ENCODE measurements at places on chromosomes 4 and X.
A peak's percentile ranks its signal among the peaks of the same experiment; 100 is the strongest.

GRCh38 chr4:77036206-77036605 lies 39.6 kb downstream of the CCNI start:
- no peak for DNase-seq

DNA sequence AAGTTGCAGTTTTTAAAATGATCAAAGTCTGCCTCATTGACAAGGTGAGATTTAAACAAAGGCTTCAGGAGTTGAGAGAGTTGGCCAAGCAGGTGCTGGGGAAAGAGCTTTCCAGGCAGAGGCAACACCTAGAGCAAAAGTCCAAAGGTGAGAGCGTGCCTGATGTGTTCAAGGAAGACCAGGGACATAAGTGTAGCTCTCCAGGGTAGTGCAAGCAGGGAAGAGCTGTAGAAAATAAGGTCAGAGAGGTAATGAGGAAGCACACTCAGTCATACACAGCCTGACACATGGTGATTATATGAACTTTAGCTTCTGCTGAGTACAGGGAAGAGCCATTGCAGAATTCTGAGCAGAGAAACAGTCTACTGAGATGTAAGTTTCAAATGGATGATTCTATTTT lies 265.0 kb upstream of the NWD2 start:
- DNase-seq = no peak

DNA sequence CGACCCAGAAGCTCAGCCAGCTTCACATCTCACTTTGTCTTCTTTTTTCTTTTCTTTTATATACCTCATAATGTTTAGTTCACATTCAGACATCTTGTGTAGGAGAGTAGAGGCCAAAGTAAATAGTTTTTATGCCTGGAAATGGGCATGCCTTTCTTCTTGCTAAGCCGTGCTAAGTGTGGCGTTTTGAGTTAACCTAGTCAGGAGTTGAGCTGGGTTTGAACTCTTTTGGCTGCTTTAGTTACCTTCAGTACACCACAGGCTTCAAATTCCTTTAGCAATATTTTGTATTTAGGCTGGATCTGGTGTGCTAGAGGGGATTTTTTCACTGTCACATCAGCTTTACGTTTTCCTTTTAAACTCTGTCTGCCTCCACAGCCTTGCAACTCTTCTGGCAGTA lies 300.8 kb downstream of the ZNF674 start:
- DNase-seq = no peak

- DNase-seq = no peak
These were observed 1.4 kb upstream of the CXCL1 start for GRCh38 chr4:73867783-73868182.

GRCh38 chr4:88792268-88792781 lies 94.7 kb upstream of the NAP1L5 start:
- DNase-seq = no peak

- no peak for DNase-seq
These were observed 694 bp downstream of the TBL1X start for GRCh38 chrX:9465380-9466123.

DNA sequence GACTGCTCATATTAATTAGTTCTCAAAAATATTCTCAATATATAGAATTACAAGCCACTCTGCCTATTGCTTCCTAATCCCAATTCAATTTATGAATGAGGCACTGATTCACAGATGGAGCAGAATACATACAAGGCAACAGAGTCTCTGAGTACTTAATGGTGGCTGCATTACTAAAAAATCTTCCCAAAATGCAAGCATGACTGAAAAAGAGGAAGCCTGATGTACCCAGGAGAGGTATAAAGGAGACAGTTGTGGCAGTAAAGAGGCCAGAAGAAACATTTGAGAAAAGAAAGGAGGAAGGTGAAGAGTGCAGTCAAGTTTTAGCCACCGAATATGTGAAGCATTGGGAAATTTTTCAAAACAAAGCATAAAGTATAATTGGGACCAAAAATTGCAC lies 163.2 kb upstream of the INTU start:
- DNase-seq = no peak

- no peak for DNase-seq
These were observed 322.2 kb downstream of the GPAT3 start for GRCh38 chr4:83858131-83858530.

- DNase-seq = no peak
These were observed 95.5 kb upstream of the MSX1 start for GRCh38 chr4:4763822-4764557.

DNA sequence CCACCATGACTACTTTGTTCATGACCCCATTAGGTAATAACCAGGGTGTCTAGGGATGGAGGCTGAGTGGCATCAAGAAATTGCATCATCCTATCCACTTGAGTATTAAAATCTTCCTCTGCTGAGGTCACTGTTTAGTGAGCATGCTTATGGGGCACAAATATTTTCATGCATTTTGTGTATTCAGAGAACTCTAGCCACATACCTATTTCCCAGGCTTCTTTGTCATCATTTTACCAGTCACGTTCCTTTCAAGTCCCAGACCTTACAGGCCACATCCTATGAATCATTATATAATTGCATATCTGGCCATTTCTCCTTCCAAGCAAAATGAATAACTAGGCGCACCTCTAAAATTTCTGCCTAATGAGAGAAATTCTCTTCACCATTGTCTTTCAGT lies 1882.9 kb upstream of the AGA start:
- DNase-seq = no peak

DNA sequence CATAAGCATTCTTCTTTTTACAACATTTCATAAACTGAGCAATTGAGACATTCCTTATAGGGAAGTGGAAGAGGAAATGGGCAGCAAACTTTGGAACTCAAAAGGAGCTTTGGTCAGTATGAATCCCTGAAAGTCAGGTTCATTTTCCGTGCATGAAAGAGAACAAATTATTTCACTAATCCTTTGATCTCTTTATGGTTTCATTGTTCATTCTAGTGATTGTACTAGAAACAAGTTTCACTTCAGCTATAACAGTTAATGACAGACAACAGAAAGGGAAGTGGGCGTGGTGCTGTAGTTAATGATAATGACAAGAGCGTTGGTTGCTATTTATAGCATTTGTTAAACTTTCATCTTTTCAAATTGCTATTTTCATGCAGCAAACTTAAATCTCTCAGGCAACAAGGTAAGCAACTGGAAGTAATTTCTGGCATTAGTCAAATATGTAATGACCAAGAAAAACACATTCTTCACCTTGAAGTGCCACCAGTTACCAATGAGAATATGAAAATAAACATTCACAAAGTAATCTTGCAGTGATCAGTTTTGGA lies 98.4 kb downstream of the AREG start:
- no peak for DNase-seq

GRCh38 chrX:24619647-24620046 lies 27.5 kb downstream of the PCYT1B start:
- DNase-seq = no peak

GRCh38 chr4:112214390-112215264 lies 17.0 kb upstream of the AP1AR start:
- no peak for DNase-seq

GRCh38 chr4:3307891-3308575 lies 15.2 kb downstream of the RGS12 start:
- DNase-seq = no peak

- peak; percentile 25 for DNase-seq
These were observed 3.5 kb upstream of the IQSEC2 start for GRCh38 chrX:53284684-53285447.

DNA sequence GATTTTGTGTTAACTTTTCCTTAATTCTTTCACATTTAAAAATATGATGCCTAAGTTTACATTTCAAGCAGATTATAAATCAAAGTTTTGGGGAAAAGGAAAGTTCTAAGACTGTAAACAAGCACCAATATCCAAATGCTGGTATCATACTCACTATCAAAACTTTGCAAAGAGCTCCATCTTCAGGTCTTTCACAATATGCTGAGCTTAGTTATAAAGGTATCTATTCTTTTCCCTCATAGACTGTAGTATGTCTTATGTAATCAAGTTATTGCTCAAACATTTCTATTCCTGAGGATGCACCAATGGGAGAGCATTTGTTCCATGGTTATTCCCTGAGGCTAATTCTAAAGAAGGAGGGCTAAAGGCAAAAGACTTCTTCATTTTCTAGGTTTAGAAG lies 207.9 kb upstream of the FAM241A start:
- no peak for DNase-seq

DNA sequence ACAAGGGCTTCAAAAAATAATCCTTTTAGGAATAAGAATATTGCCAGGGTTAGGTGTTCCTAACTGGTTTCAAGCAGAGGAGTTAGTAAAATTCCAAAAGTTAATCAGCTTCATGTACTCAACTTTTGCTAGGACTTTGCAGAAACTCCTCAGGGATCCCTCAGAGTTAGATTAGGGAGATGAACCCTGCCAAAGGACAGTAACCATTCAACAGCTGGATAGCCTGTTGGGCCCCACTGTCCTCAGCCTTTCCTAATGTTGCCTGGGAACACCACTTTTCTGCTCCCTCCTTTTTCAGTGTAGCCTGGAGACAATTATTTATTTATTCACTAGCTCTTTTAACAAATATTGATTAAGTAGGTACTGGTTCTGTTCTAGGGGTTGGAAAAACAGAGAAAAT lies 53.8 kb downstream of the NFKB1 start:
- no peak for DNase-seq

DNA sequence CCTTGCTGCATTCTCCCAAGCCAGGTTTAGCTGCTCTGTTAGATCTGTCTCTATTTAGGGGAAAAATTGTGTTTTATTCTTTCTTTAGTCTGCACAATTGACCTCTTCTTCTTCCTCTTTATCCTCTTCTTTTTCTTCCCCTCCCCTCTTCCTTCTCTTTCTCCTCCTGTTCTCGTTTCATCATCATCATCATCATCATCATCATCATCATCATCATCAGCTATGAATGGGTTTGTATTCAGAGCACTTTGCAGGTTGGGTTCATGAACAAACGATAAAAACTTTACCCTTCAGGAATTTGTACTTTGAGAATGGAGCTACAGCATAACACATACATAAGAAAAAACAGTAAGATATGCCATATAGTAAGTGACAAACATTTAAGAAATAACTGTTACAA lies 9.1 kb downstream of the GPM6A start:
- no peak for DNase-seq

DNA sequence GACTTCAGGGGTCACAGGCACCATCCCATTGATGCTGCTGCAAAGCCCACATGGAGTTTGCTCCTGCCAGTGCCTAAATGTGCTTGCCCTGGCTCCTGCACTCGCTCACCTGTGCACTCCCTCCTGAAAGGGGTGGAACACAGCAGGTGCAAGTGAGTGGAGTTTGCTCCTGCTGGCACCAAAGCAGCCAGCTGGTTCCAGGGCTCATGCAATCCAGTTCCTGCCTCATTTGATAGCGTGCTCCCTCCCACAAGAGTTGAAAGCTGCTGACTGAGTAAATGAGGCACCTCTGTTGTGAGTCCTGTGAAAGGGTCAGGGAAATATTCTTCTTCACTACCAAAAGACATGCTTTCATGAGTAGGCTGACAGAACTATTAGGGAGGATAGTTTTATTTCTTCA lies 30.5 kb downstream of the CXCL8 start:
- DNase-seq = no peak

DNA sequence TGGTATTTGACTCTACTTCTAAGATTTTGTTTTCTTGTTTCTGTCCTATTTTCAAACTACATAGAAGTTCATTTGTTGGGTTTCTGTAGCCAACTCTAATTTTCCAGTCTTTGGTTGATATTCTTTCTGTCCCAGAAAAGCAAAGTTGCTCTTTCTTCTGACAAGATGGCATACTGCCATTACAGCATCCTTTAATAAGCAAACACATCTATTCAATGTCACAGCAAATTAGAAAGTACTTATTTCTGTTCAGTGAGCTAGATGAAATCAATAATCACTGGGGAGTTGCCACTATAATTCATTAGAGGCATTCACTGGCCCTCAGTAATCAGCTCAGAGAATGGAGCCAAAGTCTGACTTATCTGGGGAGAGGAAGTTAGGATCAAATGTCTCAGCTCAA lies 1258.0 kb upstream of the IGFBP7 start:
- no peak for DNase-seq

GRCh38 chrX:143486105-143486504 lies 31.2 kb downstream of the SPANXN3 start:
- no peak for DNase-seq

DNA sequence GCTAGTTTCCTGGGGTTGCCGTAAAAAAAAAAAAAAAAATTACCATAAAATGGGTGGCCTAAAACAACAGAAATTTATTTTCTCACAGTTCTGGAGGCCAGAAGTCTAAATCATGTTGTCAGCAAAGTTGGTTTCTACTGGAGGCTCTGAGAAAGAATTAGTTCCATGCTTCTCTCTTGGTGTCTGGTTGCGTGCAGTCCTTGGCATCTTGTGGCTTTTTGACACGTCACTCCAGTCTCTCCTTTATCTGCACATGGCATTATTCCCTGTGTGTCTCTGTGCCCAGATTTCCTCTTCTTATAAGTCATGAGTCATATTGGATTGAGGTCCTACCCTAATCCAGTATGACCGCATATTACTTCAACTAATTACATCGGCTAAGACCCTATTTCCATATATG lies 38.7 kb downstream of the SPATA4 start:
- DNase-seq = no peak

DNA sequence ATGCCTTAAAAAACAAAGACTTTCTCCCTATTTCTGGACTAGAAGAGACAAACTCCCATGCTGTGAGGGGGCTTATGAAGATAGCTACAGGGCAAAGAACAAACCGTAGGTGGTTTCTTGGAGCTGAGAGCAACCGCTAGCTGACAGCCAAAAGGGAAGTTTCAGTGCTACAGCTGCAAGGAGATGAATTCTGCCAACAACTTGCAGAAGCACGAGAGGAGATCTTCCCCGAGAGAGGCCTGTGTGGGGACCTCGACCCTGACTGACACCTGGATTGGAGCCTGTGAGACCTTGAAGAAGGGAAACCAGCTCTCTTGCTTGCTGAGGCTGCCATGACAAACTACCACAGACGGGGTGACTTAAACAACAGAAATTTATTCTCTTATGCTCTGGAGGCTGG lies 183.8 kb upstream of the VCX3A start:
- no peak for DNase-seq

DNA sequence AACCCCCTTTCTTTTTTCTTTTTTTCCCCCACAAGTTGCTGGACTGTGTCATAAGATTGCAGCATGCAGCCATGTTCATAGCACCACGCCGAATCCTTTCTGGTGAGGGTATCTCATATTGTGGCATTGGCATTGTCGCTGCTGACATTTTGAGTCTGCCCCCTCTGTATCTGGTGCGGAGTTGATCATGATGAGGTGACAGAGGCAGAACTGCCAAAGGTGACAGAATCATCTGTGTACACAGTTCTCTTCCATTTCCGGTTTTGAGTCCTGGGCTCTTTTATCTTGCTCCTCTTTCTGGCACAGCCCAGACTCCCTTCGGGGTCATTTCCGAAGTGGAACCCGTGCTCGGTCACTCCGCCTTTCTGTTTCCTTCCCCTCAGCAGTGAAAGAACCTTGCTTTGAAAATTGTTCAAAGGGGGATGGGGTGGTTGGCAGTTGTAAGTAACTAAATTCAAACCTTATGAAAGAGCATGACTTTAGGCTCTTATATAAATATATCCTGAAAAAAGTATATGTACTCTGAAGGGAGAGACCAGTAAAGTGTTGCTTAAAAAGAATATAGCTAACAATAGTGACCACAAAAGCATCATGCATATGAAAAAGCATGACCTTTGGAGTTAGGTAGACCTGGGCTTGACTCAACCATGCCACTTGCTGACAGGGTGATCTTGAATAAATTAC lies 55.0 kb upstream of the BMP2K start:
- DNase-seq = peak; percentile 3

Measured in activated CD4-positive, alpha-beta T cell treated with anti-CD3 and anti-CD28 coated beads for 24 hours (primary cell).